Fibroblast of mammary gland (primary cell): ENCODE measurements at places on chromosomes 3 and 15.

DNA sequence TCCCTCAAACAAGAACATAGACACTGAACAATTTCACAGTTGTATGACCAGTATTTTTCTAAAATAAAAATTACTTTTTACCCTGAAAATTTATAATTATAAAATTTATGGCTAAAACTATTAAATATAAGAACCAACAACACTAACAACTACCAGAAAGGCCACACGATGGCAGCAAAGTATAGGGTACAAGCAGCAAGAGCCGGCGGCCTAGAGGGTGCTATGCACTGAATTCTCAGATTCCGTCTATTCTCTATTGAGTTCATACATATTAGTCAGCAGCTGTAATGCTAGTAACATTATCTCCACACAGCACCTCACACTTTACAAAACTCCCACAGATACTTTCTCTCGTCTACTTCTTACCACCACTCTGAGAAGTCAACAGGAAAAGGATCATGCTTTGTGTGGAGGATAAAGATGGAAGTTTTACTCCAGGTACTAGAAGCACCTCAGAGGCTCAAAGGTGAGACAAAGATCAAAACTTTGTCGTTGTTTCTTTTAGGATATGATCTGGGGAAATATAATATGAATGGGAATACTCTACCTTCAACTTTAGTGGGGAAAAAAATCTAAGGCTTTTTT, 160.5 kb downstream of the FGF12 start:
- DNase-seq = peak; percentile 85

DNA sequence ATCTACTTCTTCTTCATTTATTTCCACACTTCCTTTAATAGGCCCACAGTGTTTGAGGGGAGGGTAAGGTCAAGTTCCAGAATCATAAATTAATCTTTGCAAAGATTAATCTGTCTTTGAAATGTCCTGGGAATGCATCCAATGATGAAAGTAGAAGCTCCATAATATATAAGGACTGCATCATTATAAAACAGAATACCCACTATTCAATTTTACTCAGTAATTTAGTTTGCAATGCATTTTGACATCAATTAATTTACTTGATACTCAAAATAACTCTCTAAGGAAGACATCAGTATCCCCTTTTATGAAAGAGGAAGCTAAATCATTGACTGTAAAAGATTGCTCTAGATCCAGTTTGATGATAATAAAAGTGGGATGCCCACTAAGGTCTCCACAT, 777.2 kb downstream of the GRM7 start:
- DNase-seq = no peak

- DNase-seq = peak; percentile 77
These were observed 30.9 kb downstream of the MGLL start for GRCh38 chr3:127791221-127791913.

- DNase-seq = no peak
These were observed 3.2 kb downstream of the EFCAB12 start for GRCh38 chr3:129425213-129425612.

DNA sequence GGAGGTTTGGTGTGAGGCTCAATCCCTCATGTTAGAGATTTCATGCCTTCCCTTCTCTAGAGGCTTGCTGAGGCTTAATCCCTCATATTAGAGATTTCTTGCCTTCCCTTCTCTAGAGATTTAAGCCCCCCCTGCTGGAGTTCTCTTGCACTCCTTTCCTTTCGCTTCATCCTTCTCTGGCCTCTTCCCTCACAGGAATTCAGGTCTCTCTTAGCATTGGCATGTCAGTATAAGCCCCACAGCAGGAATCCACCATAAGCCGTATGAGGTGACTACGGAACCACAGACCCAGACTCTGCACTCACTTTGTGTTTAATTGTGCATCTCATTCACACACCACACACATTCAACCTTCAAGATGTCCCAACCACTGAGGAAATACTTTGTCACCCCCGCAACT, 338.6 kb upstream of the POU1F1 start:
- DNase-seq = no peak

DNA sequence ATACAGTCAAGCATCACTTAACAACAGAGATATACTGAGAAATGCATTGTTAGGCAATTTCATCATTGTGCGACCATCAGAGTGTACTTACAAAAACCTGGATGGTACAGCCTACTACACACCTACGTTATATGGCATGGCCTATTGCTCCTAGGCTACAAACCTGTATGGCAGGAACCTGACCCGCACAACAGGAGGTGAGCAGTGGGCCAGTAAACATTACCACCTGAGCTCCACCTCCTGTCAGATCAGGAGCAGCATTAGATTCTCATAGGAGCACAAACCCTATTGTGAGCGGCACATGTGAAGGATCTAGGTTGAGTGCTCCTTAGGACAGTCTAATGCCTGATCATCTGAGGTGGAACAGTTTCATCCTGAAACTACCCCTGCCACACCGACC, 89.7 kb downstream of the SCAPER start:
- DNase-seq = no peak

DNA sequence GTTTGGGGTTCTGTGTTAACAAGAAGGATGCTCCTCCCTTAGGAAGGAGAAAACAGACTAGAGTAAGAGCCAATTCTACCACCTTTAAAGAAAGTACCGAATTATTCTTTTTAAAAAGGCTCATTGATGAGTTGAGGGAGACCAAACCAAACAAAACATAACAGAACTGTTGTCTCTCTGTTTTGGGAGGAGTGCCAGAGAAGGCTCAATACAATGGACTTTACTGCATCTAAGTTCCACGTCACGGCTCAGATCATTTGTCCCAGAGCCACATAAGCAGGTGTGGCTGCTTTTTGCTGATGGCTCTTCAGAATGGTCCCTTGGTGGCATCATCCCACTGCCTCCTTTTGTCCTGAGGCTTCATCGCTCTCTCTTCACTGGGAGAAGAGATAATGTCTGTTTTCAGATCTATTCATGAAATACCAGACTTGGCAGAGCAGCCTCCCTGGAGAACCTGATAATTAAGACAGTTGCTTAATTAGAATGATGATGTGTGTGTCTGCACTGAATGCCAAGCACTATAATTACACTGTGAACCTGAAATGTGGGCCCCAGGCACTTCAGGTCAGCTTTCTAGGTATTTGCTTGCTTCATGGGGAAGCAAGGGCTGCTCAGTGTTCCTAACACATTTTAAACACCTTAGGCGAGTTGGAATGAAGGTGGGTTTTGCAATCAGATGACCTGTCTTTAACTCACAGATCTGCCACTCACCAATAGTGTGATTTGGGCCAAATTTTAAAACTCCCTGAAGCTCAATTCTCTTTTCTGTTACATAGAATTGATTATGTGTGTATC, 335.2 kb upstream of the MCTP2 start:
- DNase-seq = no peak

DNA sequence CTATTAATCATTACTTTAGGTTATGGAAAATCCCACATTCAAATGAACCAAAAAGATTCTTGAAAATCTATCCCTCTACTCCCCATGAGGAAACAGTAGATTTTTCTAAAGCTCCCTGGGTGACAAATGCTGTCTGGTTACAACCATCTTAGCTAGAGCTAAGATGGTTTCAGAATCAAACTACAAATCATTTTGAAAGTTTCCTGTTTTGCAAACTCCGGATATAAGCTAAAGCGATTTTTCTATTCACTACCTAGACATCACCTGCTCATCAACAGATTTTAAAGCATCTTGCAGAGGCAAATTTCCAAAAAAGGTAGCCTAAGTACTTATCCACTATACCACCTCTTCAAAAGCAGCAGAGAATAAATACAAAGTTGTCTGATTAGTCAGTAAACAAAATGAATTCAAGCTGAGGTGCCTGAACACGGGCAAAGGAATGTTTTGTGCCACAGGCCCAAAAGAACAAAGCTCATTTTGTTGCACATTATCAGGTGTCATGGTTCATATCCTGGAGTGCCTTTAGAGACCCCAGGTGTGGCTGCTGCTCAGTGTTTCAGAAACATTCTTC, 204.9 kb downstream of the TNIK start:
- DNase-seq = no peak

DNA sequence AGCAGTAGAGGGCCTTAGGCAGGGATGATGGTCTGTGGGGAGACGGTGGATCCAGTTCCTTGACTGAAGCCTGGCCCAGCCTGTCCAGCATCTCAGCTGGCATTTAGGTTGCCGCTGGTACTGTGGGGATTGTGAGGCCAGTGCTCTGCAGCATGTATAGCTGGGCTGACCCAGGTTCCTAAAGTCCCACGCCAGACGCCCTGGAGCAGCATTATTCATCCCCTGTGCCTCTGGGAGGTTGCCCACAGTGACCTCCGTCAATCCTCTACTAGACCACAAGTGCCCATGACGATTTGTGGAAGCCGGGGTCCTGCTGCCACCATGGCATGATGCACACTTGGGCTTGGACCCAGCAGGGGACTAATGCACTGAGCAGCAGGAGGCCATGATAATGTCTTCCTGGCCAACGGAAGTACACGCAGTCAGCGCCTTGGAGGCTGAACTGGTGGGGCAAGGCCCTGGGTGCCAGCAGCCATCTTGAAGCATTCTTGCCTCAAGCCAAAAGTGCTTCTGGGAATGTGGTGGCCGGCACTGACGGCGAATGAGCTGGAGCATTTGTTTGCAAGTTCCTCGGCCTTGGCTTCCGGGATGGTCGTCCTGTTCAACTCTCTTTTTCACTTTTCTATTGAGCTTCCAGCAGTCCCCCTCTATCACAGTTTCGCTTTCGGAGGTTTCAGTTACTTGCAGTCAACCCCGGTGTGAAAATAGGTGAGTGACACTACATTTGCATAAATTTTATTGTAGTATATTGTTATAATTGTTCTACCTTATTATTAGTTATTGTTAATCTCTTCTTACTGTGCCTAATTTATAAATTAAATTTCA, 949.4 kb downstream of the ROBO1 start:
- DNase-seq = no peak

DNA sequence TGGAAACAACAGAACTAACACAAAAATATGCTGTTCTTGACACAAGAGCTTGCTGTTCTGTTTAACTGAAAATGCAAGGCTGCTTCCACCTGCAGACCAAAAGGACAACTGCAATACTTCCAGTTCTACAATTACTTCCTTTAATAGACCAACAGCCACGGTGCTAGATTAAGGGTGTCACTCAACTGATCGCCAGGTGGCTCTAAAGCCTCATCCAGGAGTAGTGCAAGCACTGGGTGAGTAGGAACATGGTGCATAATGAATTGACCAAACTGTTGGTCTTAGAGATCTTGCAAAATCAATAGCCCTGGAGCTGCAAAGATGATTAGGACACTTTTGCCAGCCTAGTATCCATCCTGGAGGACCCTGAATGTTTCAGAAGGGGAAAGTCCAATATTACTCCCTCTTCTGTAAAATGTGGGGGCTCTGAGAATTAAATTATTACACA, 3.6 kb upstream of the CLDN16 start:
- DNase-seq = peak; percentile 69

DNA sequence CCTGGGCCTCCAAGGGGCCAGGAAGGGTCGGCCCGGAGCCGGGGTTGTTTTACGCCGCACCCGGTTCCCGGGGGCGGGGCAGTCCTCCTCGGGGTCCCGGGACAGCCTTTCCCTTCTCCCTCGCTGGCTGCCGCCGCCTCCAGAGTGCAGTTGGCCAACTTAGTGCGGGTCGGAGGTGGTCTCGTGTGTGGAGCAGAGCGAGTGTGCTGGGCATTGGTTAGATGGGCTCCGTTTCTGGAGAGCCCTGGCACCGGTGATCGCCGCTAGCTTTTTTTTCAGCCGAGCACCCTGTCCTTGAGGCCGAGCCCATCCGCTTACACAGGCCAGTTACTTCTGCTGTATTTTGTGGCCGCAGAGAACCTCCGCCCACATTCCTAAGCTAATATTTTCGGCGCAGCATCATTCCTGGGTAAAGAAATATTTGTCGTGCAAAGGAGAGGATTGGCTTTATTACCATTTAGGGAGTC, 585 bp downstream of the KIF23 start:
- peak; percentile 79 for DNase-seq

GRCh38 chr3:196756732-196757131, 17.1 kb downstream of the PAK2 start:
- no peak for DNase-seq

- DNase-seq = no peak
These were observed 5.9 kb downstream of the HCN4 start for GRCh38 chr15:73362900-73363299.

- no peak for DNase-seq
These were observed 350.1 kb upstream of the MCTP2 start for GRCh38 chr15:93881310-93881709.

- DNase-seq = no peak
These were observed 30.2 kb downstream of the NCK1 start for GRCh38 chr3:136891934-136892855.

DNA sequence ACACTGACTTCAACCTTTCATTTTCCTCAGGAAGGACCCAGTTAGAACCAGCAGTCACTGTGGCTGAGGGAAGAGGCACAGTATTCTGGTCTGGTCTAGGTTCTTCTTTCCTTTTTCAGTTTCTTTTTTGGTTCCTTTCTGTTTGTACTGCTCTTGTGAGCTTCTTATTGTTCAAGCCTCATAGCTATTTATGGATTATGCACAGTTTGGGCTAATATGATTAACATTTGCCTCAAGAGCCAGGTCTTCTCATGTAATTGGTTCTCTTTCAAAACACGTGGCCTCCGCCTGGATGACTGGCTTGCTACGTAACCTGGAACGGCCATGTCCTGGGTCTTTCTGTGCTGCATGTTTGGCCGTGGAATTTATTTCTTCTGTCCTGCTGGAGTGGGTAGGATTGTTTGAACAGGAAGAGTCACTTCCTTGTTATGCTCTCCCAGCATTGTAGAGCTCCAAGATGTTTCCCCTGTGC, 43.3 kb downstream of the RBMS3 start:
- peak; percentile 84 for DNase-seq

DNA sequence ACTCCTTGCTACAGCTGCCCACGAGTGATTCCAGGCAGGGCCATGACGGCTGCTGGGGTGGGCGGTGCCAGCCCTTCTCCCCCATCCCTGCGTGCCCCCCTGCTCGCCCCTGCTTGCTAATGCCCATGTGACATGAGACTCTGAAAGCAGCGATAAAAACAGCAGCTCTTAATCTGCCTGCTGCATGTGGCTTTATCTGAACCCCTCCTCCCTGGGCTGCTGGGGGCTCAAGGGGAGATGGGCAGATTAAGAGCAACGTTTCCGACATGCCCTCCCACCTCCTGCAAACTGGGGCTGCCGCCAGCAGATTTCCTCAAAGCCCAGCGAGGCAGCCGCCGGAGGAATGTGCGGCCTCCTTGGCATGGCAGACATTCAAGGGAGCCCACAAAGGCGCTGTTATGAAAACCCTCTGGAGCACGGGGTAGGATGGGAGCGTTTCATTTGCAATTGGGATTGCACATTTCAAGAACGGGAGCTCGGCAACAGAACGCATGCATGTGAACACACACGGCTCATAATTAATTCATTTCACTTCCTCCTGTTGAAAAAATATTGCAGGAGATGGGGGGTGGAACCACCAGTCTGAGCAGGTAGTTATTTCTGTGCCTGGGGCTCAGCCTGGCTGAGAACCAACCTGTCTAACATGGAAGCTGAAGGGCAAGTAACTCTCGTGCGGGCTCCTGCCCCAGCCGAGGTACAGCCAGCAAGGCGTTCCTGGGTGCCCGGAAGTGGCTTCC, 504.2 kb upstream of the PROK2 start:
- no peak for DNase-seq

DNA sequence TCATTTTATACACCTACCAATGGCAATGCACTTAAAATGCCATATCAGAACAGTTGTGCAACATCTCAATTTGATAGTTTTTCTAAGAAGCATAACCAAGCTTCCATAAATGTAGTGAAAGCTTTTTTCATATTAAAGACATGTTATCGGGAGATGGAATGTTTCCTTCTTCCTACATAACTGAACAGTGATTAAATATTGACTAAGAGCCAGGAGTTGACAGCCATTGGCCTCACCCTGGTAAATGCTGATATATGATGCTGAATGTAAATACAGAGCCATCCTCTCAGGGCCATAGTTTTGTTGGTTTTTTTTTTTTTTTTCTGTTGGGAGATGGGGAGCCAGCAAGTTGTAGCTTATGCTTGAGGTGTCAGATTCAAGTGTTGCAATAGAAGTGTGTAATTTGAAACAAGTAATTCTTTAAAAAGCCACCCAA, 203.3 kb upstream of the IL12A start:
- peak; percentile 33 for DNase-seq
